ENCODE measurements at places on chromosomes 13 and 19.

GRCh38 chr19:45913874-45914830 is at the start of gene NANOS2:
NANOS2 (minus strand) TSS chr19:45914778; CDS start chr19:45914693, 85 bp downstream.
- DNase-seq, result peak; percentile 75

DNA sequence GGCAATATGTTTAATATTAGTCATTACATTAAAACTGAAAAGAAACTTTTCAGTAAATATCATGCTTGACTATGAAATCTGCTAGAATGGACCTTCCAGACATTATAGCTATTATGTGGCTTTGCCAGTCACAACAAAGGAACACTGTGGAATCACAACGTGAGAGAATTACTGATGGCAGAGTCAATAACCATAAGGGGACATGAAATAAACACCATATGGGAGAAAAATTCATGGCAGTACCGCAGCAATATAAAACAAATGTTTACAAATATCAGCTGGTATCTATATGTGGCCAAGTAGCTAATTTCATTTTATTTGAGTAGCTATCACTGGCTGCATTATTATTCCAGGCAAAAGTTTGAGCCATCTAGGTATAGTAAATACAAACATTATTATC is 1818.6 kb downstream of the PCDH9 start:
- DNase-seq, result no peak

DNA sequence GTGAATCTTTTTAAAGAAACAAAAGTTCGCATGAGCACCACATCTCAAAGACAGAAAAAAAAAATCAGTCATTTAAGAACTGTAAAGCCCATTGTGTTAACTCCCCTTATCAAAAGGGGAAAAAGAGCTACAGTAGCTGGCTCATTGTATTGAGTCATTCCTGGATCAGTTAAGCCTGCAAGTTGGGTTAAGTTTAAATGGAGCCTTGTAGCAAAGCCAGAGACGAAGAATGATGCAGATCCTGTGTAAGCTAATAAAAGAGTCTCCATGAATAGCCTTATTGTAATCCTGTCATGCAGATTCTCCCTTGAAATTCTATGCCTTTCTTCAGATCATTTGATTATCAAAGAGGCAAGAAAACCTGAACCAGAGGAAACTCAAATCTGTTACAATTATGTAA is 83.8 kb downstream of the CRYL1 start:
- DNase-seq, result no peak

DNA sequence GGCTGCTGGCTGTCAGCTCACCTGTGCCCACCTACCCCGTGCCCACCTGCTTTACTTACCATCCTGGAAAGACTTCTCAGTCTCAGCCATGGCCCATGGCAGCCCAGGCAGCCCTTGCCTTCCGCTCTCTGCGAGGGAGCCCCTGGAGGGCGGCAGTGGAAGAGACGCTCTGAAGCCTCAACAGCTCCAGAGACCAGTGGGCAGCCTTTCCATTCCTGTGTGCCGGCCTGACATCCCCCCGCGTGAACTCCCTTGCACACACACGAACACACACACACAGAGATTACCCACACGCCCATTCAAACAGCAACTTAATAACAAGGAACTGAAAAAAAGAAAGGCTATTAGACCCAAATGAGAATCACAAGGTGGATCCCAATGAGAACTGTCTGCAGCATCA is 14.2 kb upstream of the RASA3 start:
- no peak for DNase-seq

- no peak for DNase-seq
Observed at GRCh38 chr13:38213314-38213713, 136.3 kb upstream of the UFM1 start.

GRCh38 chr13:63092456-63092855 is 1676.8 kb upstream of the PCDH20 start:
- DNase-seq, result no peak

DNA sequence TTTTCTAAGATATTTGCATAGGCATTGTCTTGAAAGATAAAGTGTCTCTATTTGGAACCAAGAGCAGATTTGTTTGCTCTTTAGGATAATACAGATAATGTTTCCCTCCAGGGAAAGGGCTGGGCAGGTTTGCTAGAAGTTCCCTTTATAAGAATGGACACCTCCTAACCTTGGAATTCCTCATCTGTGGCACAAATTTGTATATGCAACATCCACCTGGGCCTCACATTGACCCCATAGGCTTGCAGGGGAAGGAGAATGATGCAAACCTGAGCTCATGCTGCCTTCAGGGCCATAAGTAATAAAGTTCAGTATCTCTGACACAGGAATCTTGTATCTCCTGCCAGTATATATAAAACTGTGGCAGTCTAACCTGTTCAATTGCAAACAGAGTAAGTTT is 508.4 kb upstream of the MIR17HG start:
- DNase-seq, result no peak

DNA sequence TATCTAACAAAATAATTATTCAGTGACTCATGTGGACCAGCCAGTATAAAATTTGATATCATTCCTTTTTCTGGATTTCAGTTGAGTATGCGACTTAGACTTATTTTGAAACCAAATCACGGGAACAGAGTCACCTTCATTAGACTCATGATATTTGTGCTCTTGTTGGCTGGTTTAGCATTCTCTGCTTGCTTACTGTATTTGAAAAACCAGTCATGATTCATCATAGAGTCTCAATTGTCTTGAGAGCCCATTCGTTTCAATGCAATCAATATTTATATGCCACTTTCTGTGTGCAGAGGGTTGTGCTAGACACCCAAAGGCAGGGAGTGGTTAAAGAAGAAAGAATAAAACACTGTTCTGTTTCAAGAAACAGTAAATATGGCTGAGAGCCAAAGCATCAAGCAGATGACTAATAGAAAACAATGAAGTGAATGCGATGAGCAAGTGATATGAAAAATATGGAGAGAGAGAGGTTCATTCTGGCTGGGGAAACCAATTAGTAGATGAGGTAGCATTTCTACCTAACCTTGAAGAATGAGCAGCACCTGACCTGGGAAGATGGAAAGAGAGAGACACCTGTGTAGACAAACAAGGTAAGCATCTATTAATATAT is 99.6 kb upstream of the MBNL2 start:
- no peak for DNase-seq

- DNase-seq, result no peak
Observed at GRCh38 chr19:1169921-1170885, 3.9 kb downstream of the SBNO2 start.

DNA sequence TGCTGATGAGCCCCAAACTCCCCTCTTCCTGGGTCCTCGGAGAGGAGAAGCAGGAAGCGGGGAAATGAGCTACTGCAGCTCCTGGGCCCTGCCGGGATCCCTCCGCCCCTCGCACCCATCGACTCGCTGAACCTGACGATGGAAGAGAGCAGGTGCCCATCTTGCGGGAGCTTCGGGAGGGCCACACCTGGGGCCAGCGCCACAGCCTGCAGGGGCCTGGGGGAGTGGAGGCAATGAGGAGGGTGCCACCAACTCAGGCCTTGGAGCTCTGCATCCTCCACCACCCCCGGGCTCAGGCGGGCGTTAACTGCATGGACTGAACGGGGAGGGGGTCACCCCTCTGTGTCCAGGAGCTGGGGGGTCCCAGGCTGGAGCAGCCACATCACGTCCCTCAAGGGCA is 8.3 kb downstream of the TCF3 start:
- DNase-seq, result no peak

DNA sequence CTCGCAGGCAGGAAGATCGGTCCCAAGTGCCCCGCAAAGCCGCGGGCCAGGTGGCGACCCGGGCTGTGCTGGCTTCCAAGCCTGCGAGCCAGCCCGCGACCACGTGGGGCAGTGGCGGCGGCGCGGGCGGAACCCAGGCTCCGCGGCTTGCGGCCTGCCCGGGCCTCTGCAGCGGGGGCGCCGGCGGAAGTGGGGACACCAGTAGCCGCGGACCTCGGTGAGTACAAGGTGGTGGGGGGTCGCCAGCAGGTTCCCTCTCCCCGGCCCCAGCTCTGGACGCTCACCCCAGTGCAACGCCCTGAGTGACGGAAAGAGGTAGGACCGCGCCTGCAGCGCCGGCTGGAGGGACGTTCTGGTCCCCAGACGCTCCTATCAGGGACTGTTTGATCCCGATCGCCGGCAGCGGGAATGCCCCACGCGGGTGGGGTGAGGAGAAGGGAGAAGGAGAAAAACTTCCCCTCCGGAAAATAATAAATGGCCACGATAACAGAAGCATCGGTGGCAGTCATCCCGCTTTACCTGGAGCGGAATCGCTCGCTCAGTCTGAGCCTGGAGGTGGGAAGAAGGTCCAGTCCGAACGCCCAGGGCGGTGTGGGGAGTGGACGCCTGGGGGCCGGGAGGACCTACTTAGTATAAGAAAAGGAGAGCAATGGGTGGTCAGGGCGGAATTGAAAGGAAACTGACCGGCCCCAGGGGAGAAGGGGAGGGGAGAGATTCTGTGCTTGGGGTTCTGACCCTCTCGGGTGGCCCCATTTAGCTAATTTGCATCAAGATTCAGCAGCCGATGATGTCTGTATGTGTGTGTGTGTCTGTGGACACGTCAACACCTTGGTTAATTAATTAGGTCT is at the start of gene GEMIN7:
Gene GEMIN7 (plus strand): TSS at position 198 of the 848 bp plus-strand sequence. CDS start 10,855 bp downstream, outside the sequence.
- DNase-seq, result peak; percentile 84

DNA sequence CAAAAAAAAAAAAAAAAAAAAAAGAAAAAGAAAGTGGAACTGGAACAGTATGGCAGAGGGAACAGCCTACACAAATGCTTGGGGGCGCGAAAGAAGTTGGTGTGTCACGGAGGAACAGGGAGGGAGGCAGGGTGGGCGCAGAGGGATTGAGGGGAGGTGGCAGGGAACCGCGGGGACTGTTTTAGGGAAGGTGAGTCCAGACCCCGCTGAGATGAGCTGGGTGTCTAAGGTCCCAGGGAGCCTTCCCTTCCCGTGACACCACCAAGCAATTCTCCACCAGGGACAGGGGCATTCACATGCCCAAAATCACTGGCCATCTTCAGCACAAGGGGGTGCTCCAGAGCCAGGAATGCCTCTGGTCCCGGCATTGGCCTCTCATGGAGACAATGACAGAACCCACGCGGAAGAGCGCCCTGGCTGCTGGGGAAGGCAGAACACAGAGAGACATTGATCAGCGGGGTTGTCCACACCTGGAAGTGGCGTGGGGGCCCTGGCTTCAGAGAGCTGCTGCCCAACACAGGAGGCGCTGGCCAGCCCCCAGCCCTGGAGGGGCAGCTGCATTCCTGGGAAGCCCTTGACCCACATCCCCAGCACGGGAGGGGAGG is 6.9 kb downstream of the PEAK3 start:
- DNase-seq, result peak; percentile 73

GRCh38 chr13:50386541-50387050 is 371.4 kb downstream of the KCNRG start:
- DNase-seq, result no peak

GRCh38 chr19:46944918-46945628 is 74.6 kb upstream of the NPAS1 start:
- DNase-seq, result no peak

DNA sequence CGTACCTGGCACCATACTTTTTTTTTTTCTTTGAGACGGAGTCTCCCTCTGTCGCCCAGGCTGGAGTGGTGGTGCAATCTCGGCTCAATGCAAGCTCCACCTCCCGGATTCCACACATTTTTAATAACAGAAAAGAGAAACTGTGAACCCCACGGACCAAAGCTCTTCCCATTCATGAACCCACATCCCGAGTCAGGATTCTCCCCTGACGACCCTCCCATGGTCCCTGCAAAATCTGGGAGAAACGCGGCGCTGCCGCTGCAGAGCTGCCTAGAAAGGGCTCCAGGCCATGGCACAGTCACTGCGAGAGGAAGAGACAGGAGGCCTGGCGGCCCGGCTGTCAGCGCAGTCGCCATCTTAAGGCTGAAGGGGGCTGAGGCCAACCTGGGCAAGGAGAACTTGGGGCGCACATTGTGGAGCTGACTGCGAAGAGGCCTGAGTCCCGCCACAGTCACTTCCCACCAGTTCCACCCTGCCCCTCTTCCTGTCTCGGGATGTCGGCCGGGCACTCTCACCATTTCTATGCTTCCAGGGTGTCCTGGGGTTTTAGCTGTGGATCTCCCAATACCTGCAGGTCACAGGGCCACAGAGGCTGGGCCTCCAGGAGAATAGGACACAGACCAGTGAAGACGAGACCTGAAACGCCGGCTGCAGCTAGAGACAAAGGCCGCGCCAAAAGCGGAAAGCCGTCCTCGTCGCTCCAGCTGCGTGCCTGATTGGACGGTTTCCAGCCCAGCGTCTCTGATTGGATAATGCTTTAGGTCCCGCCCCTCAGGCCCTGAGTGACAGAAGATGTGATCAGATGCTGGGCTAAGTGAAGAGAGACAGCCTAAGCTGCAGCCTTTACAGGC is 71.0 kb downstream of the ZNF486 start:
- DNase-seq, result peak; percentile 90

DNA sequence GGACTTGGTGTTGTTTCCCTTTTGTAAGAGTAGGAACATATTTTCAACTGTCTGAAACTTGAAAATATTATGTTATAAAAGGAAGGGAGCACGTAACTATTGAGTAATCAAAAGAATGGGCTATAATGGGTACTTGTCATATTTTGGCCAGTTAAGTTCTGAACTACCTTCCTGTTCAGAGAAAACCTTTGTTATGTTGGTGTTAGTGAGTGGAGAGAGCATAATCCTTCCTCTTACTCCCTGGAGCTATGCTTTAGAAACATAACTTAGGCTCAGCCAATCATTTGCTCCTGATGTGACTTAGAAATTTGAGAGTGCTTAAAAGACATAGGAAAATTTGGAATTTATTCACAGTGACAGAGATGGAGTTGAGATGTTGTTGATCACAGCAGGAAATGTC is 482.5 kb upstream of the SPRY2 start:
- DNase-seq, result no peak

- no peak for DNase-seq
Observed at GRCh38 chr13:33612641-33613638, 205.0 kb upstream of the RFC3 start.

DNA sequence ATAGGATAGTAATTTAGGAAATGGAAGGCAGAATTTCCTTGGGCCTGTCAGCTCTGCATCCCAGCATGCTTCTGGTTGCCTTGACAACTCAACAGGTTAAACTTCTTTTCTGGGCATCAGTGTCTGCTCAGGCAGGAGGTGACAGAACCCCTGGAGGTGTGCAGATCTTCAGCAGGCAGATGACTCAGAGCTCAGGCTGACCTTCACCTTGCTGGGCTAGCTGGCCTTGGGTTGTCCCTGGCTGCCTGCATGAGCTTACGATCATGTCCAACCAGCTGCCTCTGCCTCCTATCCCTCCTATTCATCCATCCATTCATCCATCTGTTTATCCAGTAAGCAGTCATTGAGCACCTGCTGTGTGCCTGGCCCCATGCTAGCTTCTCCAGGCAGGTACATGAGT is 81.2 kb upstream of the KCTD15 start:
- no peak for DNase-seq

DNA sequence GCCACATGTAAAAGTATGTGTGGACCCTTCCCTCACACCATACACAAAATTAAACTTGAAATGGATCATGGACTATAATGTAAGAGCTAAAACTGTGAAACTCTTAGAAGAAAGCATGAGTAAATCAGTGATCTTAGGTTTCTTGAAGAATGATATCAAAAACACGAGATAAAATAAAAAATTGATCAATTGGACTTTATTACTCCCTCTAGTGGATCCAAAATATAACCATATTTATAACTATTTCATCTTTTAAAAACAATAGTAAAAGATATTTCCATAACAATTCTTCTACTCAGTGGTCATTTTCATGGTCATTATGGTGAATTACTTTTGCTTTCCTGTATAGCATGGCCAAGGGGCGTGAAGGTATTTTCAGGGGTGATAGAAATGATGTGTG is 174.6 kb upstream of the LSM14A start:
- no peak for DNase-seq
